NCI-H1105 (cell line): ENCODE measurements at places on chromosomes 4 and X.

DNA sequence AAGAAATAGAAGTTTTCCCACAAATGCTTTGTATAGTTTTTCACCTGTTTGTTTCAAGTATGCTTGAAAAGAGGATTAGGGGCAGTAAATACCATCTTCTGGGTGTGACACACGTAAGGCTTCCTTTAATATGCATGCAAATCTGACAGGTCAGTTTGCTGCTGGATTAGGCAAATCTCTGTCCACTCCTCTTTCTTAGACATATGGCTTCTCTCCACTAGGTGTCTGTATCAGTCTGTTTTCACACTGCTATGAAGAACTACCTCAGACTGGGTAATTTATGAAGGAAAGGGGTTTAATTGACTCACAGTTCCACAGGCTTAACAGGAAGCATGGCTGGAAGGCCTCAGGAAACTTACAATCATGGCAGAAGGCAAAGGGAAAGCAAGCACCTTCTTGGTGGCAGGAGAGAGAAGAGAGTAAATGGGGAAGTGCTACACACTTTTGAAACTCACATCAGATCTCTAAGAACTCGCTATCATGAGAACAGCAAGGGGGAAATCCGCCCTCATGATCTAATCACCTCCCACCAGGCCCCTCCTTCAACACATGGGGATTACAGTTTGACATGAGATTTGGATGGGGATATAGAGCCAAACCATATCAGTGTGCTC lies 66.9 kb downstream of the TAB3 start:
- no peak for DNase-seq

DNA sequence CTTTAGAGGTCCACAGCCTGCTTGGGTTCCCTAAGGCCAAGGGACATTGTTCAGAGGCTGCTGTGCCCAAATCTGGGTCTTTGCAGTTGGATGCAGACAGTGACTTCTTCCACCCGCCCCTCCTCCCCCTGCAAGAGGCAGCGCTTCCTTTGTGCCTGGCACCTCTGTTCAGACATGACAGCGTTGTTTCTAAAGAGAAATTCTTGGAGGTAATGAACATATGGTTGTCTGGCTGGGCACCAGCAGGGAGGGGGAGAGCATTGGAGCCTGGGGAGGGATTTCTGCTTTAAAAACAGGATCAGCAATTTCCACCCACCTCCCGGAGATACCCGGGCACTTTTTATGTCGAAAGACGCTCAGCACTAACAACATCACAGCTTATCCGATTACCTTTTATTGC lies 51.5 kb downstream of the PSAPL1 start:
- DNase-seq, result no peak

- no peak for DNase-seq
Observed at GRCh38 chr4:62804075-62804474, 1603.9 kb downstream of the ADGRL3 start.

- DNase-seq, result peak; percentile 11
Observed at GRCh38 chr4:166091912-166092510, 219.0 kb downstream of the TLL1 start.

- no peak for DNase-seq
Observed at GRCh38 chrX:133559909-133560308, 144.6 kb upstream of the GPC4 start.

GRCh38 chr4:138869631-138870030 lies 145.9 kb upstream of the NOCT start:
- DNase-seq, result no peak

GRCh38 chrX:124211312-124211942 lies 121.0 kb upstream of the TEX13D start:
- peak; percentile 2 for DNase-seq

- no peak for DNase-seq
Observed at GRCh38 chr4:152294765-152295164, 241.1 kb downstream of the FBXW7 start.

DNA sequence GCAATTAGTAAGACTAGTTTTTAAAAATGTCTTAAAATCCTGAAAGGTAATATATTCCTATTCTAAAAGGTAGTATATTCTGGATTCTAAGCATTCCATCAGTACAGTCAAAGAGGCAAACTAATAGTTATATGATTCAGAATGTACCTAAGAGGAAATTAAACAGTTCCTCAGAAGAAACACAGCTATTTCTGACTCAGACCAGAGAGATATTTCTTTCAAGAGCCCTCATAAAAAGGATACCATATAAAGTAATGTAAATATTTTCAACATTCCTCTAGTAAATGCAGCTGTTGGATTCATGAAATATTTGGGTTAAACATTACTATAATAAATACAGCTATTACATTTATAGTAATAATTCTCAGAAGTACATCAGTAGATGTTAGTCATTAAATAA lies 358.3 kb downstream of the MAGEB5 start:
- DNase-seq, result no peak

DNA sequence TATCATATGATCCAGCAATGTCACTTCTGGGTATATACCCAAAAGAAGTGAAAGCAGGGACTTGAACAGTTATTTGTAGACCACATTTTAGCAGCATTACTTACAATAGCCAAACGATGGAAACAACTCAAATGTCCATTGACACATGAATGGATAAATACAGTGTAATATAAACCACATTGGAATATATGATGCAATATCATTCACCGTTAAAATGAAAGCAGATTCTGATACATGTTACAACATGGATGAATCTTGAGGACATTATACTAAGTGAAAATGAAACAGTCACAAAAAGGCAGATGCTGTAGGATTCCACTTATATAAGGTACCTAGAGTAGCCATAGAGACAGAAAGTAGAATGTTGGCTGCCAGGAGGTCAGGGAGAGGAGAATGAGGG lies 130.5 kb upstream of the SMAD1 start:
- DNase-seq, result no peak

- no peak for DNase-seq
Observed at GRCh38 chrX:155592331-155592730, 20.4 kb downstream of the TMLHE start.

DNA sequence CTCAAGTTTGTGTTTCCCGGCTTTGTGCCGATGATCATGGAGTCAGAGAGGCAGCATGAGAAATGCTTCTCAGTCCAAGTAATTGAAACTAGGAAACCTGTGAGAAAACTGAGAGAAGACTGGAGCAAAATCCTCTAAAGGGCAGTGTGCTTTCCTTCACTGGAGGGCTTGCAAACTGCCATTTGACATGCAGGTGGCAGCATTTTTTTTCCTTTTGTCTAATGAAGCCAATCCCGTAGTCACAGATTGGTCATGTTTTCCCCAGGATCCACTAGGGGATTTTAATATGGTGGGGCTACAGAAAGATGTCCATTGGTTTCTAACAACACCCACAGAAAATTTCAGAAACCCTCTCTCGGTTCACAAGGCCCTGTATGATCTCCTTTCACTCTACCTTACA lies 117.4 kb upstream of the NUDT10 start:
- DNase-seq, result no peak

DNA sequence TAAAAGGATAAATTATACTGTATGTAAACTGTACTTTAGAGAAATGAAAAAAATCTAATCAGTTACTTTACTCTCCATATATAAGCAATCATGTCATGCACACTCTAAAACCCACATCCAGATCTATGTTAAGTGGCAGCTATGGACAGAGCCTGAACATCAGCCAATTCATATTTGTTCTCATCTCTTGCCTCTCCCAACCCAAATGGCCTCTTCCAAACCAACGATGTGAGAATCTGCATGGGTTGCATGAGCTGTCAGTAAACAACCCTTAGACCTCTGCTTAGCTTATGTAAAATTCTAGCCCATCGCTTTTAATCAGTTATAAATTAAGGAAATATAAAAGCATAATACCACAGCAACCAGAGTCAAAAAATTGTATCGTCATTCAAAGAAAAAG lies 288.7 kb upstream of the INTU start:
- no peak for DNase-seq

DNA sequence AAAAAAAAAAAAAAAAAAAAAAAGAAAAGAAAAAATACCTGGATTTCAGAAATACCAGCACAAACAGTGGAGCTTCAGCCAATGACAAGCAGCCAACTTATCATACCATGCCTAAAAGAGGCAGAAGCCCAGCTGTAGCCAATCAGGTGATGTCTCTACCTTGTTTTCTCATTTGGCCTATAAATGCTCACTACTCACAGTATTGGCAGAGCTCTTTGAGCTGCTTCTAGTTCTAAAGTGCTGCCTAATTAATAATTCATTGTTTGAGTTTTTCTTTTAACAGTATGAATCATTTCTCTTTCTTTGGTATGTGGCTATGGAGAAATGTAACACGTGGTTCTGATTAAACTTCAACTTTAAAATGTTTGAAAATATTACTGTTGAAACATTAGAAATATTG lies 188.8 kb upstream of the TECRL start:
- no peak for DNase-seq

DNA sequence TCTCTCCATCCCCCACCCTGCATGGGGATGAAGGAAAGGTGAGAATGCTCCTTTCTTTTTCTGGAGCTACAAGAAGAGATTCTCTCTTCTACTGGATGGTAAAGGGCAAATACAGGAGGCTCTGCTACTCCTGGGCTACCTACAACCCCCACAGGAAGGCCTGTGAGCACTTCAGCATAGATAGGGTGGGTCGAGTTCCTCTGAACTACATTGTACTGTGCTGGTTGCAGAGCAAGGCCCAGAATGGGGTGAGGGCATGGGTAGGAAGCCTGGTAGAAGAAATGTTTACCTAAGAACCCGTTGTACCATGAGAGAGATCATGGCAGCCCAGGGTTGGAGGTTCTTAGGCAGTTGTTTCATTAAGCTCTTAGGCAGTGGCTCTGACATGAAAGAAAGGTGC lies 510.4 kb downstream of the MID1IP1 start:
- no peak for DNase-seq

DNA sequence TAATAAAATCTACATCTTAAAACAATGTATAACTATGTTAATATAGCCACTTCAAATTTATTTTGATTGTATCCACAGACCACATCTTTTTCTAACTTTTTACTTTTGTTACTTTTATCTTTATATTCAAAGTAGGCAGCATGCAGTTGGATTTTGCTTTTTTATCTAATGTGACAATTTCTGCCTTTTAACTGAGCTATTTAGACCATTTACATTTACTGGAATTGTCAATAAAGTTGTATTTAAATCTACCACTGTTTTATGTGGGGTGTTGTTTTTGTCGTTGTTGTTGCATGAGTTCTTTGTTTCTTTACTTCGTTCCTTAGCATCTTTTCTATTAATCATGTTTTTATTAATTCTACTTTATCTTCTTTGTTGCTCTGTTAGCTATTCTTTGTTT lies 42.0 kb downstream of the NEUROG2 start:
- no peak for DNase-seq

DNA sequence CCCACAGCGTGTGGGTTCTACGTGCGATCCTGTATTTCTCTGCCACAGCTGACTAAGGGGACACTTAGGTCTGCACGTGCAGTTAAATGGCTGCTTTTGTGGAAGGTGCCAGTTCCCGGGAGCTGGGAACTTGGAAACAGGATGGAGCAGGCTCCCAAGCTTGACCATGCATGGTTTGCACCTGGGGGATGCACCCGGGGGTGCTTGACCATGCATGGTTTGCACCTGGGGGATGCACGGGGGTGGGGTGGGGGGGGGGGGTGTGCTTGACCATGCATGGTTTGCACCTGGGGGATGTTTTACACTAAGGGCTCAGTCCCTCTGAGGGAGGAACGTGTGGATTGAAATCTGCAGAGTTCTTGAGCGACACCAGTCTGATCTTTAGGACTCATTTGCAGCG lies 5.7 kb downstream of the WFS1 start:
- DNase-seq, result no peak

DNA sequence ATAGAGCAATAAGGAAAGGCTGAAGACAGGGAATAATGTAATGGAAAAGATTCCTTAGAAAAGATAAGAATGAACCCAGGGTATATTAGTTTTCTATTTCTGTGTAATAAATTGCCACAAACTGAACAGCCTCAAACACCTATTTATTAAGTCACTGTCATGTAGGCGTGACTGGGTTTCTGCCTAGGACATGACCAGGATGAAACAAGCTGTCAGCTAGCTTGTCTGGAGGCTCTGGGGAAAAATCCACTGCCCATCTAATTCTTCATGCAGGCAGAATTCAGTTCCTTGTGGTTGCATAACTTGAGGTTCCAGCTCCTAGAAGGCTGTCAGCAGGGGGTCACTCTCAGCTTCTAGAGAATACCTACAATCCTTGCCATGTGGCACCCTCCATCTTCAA lies 277.7 kb downstream of the TMA16 start:
- DNase-seq, result no peak

- DNase-seq, result no peak
Observed at GRCh38 chr4:144902614-144903013, 195.4 kb downstream of the ANAPC10 start.

GRCh38 chrX:104482757-104483156 lies 83.2 kb upstream of the IL1RAPL2 start:
- no peak for DNase-seq

GRCh38 chrX:39324233-39324930 lies 523.1 kb downstream of the MID1IP1 start:
- DNase-seq, result no peak

DNA sequence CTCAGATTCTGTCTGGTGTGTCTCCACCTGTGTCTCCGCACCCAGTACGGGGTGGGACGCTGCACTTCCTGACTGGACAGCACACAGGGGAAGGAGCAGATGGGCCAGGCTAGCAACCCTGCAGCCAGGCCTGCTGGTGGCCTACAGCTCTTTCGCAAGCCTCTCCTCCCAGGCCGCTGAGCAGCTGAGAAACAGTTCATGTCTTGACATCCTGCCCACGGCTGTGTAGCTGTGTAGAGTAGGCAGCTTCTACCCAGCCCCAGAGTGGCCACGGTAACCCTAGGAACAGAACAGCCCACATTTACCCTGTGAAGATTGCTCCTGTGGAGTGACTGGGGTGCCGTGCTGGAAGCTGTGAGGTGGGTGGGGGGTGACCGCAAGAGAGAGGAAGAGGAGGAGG lies 38.9 kb downstream of the CCNQ start:
- no peak for DNase-seq

DNA sequence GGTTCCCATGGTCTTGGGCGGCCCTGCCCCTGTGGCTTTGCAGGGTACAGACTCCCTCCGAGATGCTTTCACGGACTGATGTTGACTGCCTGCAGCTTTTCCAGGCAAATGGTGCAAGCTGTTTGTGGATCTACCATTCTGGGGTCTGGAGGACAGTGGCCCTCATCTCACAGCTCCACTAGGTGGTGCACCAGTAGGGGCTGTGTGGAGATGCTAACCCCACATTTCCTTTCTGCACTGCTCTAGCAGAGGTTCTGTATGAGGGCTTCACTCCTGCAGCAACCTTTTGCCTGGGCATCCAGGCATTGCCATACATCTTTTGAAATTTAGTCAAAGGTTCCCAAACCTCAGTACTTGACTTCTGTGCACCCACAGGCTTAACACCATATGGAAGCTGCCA lies 176.1 kb downstream of the DCAF12L1 start:
- DNase-seq, result no peak

- no peak for DNase-seq
Observed at GRCh38 chr4:48909697-48910096, 3.1 kb upstream of the OCIAD2 start.

DNA sequence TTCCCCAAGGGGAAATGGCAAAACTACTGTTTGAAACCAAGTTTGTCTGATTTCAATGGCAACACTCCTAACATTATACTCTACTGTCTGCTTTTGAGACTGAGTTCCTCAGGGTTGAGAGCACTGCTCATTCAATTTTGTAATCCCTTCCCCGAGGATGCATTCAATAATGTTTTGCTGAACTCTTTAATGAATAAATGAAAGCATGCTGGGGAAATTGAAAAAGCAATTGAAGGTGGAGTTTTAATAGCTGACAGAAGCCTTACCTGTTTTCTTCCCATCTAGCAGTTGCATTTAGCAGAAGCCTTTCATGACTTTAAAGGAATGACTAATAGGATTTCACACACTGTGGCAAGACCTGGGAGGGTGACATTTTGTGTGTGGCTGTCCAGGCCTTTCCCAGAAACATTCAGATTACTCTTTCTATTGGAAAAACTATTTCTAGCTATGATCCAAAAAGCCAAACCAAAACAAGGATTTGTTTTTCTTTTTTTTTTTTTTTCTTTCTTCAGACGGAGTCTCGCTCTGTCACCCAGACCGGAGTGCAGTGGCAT lies 45.1 kb downstream of the DTHD1 start:
- DNase-seq, result no peak
